ENCODE measurements at places on chromosomes 11 and 22. TPM values are rescaled to one million over a fixed set of nuclear protein-coding genes. Genes with fewer than 3 reads are reported as not detected.

PHF21B gene
- not detected for total RNA-seq

SYT7 gene
- total RNA-seq: not detected

APOBEC3F gene
- 24.5 TPM for total RNA-seq

CHRNA10 gene
- 1.1 TPM for total RNA-seq

GRCh38 chr11:2436521-2437031 lies 7.7 kb downstream of the TRPM5 start:
- DNase-seq: no peak

- no peak for DNase-seq
Observed at GRCh38 chr11:2728663-2729332, 29.0 kb upstream of the KCNQ1OT1 start.

DNA sequence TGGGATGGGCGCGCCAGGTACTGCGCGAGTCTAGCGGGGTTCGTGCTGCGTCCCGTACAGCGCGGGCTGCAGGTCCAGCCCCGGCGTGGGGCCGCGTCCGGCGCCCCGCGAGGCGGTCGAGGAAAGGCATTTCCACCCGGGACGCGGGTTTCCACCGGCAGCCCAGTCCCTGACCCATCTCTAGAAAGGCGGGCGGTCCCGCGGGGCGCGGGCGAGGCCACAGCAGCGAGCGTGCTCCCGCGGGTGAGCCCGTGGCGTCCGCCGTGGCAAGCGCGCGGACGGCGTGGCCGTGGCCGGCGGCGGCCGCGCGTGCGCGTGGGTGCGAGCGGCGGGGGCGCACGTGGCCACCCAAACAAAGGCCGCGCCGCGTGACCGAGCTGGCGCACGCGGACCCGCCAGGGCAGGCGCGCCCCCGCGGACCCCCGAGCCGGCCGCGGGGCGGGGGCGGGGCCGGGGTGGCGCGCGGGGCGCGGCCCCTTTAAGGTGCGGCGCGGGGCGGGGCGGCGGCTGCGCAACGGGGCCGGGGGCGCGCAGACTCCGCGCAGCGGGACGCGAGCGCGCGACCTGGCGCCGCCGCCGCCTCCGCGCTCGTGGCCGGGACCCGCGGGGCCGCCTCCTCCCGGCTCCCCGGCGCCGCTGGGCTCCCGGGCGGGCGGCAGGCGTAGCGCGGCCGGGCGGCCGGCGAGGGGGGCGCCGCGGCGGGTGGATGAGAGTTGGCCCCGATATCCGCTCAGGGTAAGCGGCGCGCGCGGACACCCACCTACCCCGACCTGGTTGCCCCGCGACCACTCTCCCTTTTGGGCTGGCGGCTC lies 39.3 kb upstream of the CELSR1 start:
- DNase-seq: peak; percentile 72

GRCh38 chr11:120914021-120914420 lies 109.9 kb upstream of the TBCEL start:
- DNase-seq: no peak

- peak; percentile 99 for DNase-seq
Observed at GRCh38 chr22:37608477-37609239, at the start of gene GGA1. GGA1 (plus strand) TSS chr22:37608834; CDS start chr22:37608861, 27 bp downstream.

Measured in activated CD4-positive, alpha-beta T cell treated with anti-CD3 and anti-CD28 coated beads for 36 hours (primary cell).